ENCODE measurements at places on chromosomes 7 and 10. TPM values are rescaled to one million over a fixed set of nuclear protein-coding genes. Genes with fewer than 3 reads are reported as not detected.

DNA sequence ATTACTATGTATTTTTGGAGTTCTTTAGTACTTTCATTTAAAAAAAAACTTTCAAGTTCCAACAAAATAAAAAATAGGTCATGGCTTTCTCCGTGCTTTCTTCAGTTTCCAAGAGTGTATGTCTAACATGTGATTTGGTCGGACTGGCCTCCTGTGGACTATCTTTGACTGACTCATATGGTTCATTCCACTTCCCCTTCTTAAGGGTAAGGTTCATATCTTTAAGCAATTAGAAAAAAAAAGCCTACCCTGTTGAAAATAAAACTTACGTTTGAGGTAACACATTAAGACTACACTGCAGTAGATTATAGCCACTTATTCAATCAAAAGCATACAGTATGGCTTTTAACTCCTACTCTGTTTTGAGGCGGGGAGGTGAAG lies 112.8 kb upstream of the AHR start:
- DNase-seq = no peak
- no peak overlapping the region for H3K4me3 ChIP-seq
- H3K27me3 ChIP-seq = no peaks in the 10 kb centered on the region
- H3K36me3 ChIP-seq = no peaks in the 10 kb centered on the region

- peaks cover 7% of the 10 kb centered on the region for H3K4me1 ChIP-seq
- peaks cover 92% of the 10 kb centered on the region for H3K27me3 ChIP-seq
- H3K4me3 ChIP-seq = no peak overlapping the region
Observed at GRCh38 chr7:155461631-155462030, 3.7 kb downstream of the EN2 start.

GRCh38 chr10:32111585-32111984 lies 55.4 kb upstream of the KIF5B start:
- H3K4me1 ChIP-seq = no peaks in the 10 kb centered on the region
- no peaks in the 10 kb centered on the region for H3K36me3 ChIP-seq
- no peak overlapping the region for H3K27ac ChIP-seq
- no peak overlapping the region for H3K4me3 ChIP-seq
- no peak for DNase-seq
- no peaks in the 10 kb centered on the region for H3K27me3 ChIP-seq

GRCh38 chr7:66140924-66141323 lies 26.3 kb downstream of the CRCP start:
- H3K4me1 ChIP-seq = peaks cover 19% of the 10 kb centered on the region
- DNase-seq = peak; percentile 68
- no peak overlapping the region for H3K4me3 ChIP-seq
- peaks cover 75% of the 10 kb centered on the region for H3K36me3 ChIP-seq

GRCh38 chr10:44927352-44927751 lies 16.2 kb downstream of the TMEM72 start:
- H3K27ac ChIP-seq = no peak overlapping the region
- H3K4me1 ChIP-seq = no peaks in the 10 kb centered on the region
- no peaks in the 10 kb centered on the region for H3K36me3 ChIP-seq
- DNase-seq = no peak
- no peaks in the 10 kb centered on the region for H3K27me3 ChIP-seq

- no peaks in the 10 kb centered on the region for H3K4me1 ChIP-seq
- no peak overlapping the region for H3K4me3 ChIP-seq
- peaks cover 5% of the 10 kb centered on the region for H3K36me3 ChIP-seq
- H3K27me3 ChIP-seq = no peaks in the 10 kb centered on the region
- no peak overlapping the region for H3K27ac ChIP-seq
Observed at GRCh38 chr10:86855513-86855912, 99.1 kb downstream of the BMPR1A start.

DNA sequence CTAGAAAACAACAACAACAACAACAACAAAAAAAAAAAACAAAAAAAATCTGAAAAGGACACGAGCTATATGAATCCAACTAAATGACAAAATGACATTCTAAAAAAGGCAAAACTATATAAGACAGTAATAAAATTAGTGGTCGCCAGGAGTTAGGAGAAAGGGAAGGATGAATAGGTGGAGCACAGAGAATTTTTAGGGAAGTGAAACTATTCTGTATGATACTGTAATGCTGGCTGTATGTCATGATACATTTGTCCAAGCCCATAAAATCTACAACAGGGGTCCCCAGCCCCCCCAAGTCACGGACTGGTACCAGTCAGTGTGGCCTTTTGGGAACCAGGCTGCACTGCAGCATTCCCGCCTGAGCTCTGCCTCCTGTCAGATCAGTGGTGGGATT lies 2.8 kb upstream of the PUS7 start:
- no peaks in the 10 kb centered on the region for H3K36me3 ChIP-seq
- no peak overlapping the region for H3K4me3 ChIP-seq
- H3K4me1 ChIP-seq = peaks cover 12% of the 10 kb centered on the region
- H3K27ac ChIP-seq = no peak overlapping the region
- DNase-seq = no peak

GRCh38 chr7:30921540-30922401 lies 10.1 kb downstream of the AQP1 start:
- DNase-seq = peak; percentile 24
- peaks cover 39% of the 10 kb centered on the region for H3K36me3 ChIP-seq
- peaks cover 58% of the 10 kb centered on the region for H3K4me1 ChIP-seq
- no peaks in the 10 kb centered on the region for H3K27me3 ChIP-seq
- peak overlapping the region; percentile 91 for H3K27ac ChIP-seq

DNA sequence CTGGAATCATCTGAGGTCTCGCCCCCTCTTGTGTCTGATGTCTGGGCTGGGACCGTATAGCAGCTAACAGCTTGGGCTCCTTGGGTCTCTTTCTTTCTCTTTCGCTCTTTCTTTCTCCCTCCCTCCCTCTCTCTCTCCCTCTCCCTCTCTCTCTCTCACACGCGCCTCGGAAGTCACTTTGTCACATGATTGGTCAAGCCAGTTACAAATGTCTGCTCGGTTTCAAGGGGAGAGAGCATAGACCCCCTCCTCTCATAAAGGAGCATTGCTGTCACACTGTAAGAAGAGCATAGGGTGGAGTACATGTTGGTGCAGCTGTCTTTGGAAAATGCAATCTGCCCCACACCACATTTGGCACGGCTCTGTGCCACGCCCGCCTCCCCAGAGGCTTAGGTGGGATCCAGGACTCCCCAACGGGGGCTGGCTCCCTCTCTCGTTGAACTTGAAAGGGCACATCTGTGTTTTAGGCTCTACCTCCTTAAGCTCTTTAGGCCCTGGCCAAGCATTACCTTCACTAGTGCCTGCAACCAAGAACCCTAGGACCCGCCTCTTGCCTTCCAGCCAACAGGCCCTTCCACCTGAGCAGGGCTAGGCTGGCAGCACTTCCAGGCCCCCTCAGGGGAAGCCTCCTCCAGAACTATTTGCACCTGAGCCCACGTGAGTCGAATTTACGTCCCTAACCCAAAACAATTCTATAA lies 61.9 kb upstream of the CACUL1 start:
- H3K4me3 ChIP-seq = no peak overlapping the region
- DNase-seq = no peak
- no peaks in the 10 kb centered on the region for H3K36me3 ChIP-seq
- H3K27ac ChIP-seq = no peak overlapping the region
- H3K4me1 ChIP-seq = no peaks in the 10 kb centered on the region
- H3K27me3 ChIP-seq = no peaks in the 10 kb centered on the region

GRCh38 chr10:78952030-78952429 lies 116.7 kb upstream of the ZMIZ1 start:
- DNase-seq = no peak
- H3K27ac ChIP-seq = no peak overlapping the region
- no peaks in the 10 kb centered on the region for H3K4me1 ChIP-seq

DNA sequence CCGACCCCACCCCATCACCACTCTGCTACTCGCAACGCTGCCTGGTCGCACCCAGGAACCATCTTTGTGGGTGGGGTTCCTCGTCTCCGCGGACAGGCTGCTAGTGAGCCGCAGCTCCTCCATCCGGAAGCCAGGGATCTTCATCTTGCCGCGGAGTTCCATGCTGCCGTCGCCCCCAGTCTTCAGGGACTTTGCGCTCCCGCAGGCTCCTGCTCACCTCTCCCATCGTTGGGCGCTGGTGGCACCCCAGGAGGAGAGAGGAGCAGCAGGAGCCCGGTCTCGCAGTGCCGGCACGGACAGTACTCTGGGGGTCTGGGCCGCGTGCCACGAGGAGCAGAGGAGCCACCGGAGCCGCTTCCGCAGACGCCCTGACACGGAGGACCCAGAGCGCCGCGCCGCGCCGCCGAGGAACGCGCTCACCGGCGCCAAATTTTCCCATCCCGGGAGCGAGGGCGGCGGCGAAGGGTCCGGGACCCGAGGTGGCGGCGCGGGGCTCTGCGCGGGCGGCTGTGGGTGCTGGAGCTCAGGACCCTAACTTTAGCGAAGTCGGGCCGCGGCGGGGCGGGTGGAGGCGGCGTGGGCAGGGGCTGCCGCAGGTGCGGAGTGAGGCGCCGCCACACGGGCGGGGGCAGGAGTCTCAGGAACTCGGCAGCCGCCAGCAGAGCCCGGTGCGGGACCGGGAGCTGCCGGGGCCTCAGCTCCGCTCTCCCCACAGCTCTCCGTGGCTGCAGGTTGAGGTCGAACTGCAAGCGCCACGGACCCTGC lies 750.1 kb upstream of the SORCS1 start:
- peaks cover 13% of the 10 kb centered on the region for H3K27me3 ChIP-seq
- H3K4me1 ChIP-seq = no peaks in the 10 kb centered on the region

GRCh38 chr10:5971315-5971832 lies 6.0 kb downstream of the IL15RA start:
- no peaks in the 10 kb centered on the region for H3K27me3 ChIP-seq
- H3K36me3 ChIP-seq = no peaks in the 10 kb centered on the region
- no peak for DNase-seq
- no peak overlapping the region for H3K4me3 ChIP-seq

- no peak for DNase-seq
- H3K4me3 ChIP-seq = no peak overlapping the region
- H3K36me3 ChIP-seq = no peaks in the 10 kb centered on the region
- no peaks in the 10 kb centered on the region for H3K4me1 ChIP-seq
Observed at GRCh38 chr10:70093335-70093944, 39.2 kb downstream of the AIFM2 start.

The C7orf57 gene
- total RNA-seq = not detected

The PTN gene
- total RNA-seq = 5.3 TPM

The OR2A42 gene
- not detected for total RNA-seq

The CALHM1 gene
- total RNA-seq = not detected

The FGFBP3 gene
- 0.51 TPM for total RNA-seq

The OIT3 gene
- not detected for total RNA-seq

The AOC1 gene
- not detected for total RNA-seq

The ACTL6B gene
- total RNA-seq = not detected
